ENCODE measurements at places on chromosomes 6 and 20.

GRCh38 chr6:7267466-7268091, 45.4 kb downstream of the SSR1 start:
- no peak for DNase-seq

GRCh38 chr6:137493218-137494038, 766 bp downstream of the OLIG3 start:
- no peak for DNase-seq

GRCh38 chr20:50695135-50695872, 4.0 kb upstream of the RIPOR3 start:
- DNase-seq = no peak

DNA sequence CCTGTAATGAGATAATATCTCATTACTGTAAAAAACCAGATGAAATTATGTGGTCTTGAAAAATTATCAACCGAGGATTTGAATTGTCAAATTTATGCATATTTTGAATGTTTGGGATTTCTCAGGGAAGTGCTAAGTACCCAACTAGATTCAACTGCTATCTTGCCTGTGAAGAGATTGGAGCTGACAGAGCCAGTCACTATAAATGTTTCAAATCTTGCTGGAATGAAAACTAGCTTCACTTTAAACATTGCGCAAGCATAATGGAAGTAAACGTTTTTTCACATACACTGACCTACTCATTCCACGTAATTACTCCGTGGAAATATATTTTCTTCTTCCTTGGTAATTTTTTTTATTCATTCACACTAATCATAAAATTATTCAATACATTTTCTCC, 46.7 kb downstream of the TMEM170B start:
- DNase-seq = no peak

DNA sequence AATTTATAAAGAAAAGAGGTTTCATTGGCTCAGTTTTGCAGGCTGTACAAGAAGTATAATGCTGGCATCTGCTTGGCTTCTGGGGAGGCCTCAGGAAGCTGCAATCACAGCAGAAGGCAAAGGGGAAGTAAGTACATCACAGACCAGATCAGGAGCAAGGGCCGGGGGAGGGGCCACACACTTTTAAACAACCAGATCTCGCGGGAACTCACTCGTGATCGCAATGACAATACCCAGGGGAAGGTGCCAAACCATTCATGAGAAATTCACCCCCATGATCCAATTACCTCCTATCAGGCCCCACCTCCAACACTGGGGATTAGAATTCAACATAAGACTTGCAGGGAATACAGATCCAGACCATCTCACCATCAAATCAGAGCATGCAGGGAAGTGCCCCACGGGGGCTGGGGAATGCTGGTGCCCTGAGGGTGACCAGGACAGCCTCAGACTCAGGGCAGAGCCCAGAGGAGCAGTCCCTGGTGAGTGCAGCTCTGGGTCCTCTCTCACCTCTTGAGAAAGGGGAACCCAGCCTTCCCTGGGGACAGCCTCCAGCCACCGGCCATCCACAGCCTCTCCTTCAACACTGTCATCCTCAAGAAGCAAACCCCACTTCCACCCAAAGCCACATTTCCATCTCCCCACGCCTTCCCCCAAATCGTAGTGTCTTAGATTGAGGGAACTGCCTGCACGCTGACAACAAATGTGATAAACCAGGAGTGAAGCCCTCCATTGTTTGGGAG, 80.7 kb downstream of the ANKRD60 start:
- DNase-seq = no peak

DNA sequence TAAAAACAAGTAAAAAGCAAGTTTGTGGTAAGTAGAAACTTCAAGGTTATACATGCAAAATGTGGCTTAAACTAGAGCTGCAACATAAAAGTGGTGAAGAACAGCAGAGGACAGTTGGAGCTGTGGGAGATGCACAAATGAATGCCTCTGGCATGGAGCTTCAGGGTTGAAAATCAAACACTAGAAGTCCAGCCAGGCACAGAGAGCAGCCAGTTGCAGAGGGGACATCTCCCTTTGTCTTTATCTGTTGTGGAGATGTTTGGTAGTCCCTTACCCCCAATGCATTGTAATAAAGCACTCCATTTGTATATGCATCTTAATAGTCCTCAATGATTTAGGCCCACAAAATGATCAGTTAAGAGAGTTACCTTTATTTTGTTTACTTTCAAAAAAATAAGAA, 73.1 kb upstream of the C20orf144 start:
- DNase-seq = no peak

DNA sequence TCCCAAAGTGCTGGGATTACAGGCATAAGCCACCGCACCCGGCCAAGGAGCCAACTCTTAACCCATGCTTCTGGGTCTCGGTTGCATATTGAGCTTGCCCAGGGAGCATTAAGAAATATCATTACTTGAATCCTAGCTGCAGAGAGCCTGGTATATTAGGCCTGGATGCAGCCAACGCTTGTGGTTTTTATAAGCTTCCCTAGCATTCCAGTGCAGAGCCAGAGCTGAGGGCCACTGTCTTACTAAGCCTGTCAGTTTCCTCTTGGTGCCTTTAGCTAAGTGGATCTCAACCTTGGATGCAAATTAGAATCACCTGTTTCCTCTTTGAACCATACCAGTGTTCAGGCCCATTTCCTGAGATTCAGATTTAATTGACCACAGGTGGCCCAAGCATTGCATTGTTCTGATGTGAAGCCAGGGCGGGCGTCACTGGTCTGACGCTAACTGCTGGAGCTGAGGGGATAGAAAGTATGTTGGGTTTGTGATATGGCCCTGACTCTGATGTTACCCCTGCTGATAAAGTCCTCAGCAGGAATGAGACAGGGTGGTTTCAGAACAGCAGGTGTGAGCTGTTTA, 76.3 kb downstream of the BTBD3 start:
- DNase-seq = no peak

GRCh38 chr20:25543068-25543467, 42.3 kb downstream of the NINL start:
- DNase-seq = no peak

- no peak for DNase-seq
Observed at GRCh38 chr6:67689329-67689728, 945.8 kb upstream of the ADGRB3 start.

DNA sequence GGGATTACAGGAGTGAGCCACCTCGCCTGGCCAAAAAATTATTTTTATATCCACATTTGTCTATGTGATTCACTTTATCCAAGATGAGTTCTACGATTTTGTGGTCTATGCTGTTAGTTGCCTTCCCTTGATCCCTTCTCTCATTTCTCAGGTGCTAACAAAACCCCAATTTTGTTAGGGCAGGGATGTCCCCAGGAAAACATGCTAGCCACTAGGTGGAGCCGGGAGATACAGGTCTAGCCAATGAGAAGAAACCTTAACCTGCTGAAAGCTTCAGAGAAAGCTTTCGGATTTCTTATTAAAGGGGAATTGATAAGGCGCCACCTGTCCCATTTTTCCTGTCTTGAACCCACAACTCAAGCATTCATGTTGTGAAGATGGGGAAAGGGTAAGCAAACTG, 167.4 kb upstream of the OLIG3 start:
- no peak for DNase-seq

- no peak for DNase-seq
Observed at GRCh38 chr6:32764048-32764447, 716 bp upstream of the HLA-DQB2 start.

DNA sequence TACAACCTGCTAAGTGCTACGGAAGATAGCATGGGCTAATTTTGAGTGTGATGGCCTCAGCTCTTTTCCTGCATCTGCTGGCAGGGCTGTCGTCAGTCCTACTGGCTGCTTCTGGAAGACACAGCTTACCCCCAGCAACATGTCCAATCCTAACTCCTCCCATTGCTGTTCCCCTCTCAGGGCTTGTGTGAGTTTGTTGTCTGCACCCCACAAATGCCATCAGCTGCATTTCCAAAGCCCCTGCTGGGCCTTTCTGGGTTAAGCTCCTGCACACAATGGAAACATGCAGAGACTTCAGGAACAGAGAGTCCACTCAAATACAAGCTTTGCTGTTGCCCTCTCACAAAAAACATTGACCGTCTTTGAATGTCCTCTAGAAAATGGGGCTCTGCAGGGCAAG, 84.7 kb downstream of the RNF182 start:
- DNase-seq = no peak

DNA sequence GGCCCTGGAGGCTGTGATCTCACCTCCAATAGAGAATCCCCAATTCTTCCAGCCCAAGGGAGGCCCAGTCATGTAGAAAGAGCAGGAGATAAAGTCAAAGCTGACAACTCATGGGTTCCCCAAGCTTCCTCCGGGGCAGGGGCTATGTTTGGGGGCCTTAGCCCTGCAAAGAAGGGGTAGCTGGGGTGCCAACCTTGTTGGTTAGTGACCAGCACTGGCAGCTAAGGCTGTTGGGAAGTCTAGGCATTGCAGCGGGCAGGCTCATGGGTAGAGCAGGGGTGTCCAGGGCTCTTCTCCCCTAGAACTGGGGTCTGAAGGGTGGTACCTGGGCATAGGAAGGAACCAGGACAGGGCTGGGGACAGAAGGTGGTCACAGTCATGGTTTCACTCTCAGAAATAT, 36.4 kb downstream of the TGM2 start:
- no peak for DNase-seq

- DNase-seq = no peak
Observed at GRCh38 chr6:20319520-20320357, 81.9 kb upstream of the E2F3 start.

GRCh38 chr6:137761072-137761471, 106.0 kb upstream of the TNFAIP3 start:
- DNase-seq = no peak

DNA sequence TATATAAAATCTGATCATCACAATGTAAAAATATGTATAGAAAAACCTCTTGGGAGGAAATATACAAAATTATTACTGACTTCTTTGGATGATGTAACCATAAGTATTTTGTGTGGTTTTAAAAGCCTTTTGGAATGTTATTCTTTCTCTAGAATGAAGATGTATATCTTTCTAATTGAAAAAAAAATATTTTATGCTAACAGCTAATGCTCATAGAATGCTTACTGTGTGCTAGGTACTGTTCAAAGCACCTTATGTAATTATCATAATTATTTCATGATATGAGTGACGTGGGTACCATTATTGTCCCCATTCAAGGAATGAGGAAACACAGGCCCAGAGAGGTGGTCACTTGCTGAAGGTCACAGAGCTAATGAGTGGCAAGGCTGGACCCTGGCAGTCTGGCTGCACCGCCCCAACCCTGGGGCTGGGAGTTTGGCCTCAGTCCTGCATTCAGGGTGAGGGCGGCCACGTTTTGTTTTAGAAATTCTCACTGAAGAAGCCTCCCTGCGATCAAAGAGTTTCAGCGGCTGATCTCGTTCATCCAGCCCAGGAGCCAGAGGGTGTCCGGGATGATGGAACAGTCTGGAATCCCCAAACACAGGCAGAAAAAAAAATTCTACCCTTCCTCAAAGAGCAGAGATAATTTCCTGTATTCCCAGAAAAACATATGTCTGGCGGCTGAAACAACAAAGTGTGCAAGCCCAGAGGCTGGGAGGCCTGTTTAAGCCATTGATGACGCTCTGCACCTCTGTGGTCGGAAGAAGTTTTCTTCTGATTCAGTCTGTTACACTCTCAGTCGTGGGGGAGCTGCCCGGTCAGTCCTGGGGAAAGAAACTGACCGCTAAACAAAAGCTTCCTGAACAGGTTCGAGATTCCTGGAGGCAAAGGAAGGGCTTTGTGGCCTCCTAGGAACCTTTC, 37.3 kb downstream of the TFEB start:
- DNase-seq = no peak

DNA sequence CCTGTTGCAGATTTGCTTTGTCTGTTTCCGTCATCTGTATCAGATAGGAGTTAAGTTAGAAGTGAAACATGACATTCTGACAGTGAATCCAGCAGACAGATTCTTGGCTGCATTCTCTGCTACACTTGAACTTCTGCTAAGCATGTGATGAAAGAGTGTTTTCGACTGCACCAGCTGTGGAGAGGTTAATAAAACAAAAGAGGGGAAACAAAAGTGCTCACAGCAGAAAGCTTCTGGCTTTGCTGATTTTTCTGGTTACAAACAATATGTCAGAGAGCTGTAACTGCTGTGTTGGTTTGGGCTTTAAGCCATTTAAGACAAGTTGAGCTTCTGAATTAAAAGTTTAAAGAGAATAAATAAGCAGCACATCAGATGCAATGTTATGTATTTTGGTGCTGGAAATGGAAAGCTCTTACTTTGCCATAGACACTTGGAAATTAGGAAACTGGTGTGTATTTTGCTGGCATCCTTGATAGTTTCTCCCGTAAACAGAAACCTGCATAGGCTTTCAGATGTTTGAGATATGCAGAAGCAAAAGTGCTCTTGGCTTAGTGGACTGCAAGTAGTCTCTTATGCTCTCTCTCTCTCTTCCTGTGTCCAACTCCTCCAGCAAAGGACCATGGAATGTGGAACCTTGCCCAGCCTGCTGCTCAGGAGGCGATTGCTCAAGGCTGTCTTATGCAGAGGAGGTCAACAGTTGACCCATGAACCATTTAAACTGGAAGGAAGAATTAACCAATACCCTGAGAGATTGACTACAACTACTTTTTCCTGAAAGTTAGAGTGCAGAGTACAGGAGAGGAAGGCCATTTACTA, 104.9 kb downstream of the RPS12 start:
- DNase-seq = peak; percentile 7

DNA sequence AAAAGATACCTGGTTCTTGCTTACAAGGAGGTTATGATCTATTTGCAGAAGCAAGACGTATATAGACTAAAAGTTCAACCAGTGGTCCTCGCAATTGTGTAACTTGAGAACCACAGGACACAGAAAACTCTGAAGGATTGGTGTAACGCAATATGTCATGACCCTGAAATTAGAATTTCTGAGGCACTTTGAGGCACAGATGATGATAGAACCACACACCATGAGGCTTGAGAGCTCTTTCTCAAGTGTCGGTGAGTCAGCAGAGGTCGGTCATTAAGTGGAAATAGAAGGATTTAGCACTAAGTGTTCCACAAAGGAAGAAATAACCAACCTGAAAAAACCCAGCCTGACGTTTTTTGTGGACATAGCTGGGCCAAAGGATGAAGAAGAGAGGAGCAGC, 15.3 kb upstream of the CCN2 start:
- no peak for DNase-seq

DNA sequence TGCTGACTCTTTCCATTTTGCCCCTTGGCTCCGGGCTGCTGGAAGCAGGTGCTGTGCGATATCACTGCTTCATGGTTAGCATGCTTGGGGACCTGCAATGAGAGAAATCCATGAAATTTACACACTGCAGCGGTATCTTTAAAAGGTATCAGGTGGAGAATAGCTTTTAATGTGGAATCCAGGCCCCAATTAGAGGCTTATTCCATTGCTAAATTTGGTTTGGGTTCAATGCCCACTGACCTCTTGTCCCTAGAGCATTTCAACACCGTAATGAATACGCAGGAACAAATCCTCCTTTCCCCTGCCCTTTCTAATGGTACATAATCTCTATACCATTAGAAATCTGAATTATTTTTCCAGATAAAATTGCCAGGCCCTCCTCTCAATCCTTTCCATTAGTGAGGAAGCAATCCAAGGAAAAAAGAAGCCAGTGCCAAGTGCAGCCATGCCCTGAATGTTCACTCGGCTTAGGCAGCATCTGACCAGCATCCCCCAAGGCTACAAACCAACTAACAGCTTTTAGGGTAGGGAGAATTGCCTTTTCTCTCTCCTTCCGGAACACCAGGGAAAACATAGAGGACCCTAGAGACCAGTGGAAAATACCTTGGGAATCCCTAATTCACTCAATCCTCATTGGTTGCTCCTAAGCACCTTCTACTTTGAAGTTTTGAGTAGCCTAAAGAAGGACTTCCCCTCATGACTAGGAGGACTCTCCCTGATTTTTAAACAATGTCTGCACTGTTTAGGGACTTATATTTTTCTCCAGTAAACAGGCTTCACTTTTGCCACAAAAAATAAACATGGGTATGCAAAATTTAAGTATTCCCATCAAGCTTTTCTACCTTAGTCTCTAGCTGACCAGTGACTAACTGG, 143.1 kb downstream of the QRSL1 start:
- no peak for DNase-seq

GRCh38 chr6:138659998-138660397, 113.6 kb upstream of the CCDC28A start:
- no peak for DNase-seq
